ENCODE measurements at places on chromosomes 12 and 14. TPM values are rescaled to one million over a fixed set of nuclear protein-coding genes. Genes with fewer than 3 reads are reported as not detected.

DNA sequence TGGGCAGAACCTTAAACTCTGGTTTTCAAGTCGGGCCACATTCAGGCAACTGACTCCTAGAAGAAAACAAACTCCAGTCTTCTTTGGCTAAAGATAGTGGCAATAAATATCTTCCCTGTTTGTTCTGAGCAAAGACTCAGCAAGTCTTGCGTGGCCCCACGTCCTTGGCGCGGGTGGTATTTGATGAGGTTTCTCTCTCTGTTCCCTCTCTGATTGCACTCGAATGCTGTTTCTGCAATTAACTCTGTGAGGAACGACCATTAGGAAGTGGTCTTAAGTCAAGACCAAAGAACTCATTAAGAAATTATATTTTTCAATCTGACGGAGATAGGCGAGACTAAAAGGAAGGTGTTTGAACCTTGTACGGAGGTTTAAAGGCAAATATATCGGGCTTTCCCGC lies 177.6 kb downstream of the TMEM132C start:
- no peak for DNase-seq
- no peak overlapping the region for H3K4me3 ChIP-seq
- no peaks in the 10 kb centered on the region for H3K4me1 ChIP-seq
- no peaks in the 10 kb centered on the region for H3K27me3 ChIP-seq
- H3K27ac ChIP-seq, result no peak overlapping the region

- peaks cover 51% of the 10 kb centered on the region for H3K4me1 ChIP-seq
- no peak overlapping the region for H3K27ac ChIP-seq
- H3K4me3 ChIP-seq, result no peak overlapping the region
- no peak for DNase-seq
- H3K27me3 ChIP-seq, result no peaks in the 10 kb centered on the region
Measured at GRCh38 chr14:52733824-52734223, 3.9 kb downstream of the STYX start.

DNA sequence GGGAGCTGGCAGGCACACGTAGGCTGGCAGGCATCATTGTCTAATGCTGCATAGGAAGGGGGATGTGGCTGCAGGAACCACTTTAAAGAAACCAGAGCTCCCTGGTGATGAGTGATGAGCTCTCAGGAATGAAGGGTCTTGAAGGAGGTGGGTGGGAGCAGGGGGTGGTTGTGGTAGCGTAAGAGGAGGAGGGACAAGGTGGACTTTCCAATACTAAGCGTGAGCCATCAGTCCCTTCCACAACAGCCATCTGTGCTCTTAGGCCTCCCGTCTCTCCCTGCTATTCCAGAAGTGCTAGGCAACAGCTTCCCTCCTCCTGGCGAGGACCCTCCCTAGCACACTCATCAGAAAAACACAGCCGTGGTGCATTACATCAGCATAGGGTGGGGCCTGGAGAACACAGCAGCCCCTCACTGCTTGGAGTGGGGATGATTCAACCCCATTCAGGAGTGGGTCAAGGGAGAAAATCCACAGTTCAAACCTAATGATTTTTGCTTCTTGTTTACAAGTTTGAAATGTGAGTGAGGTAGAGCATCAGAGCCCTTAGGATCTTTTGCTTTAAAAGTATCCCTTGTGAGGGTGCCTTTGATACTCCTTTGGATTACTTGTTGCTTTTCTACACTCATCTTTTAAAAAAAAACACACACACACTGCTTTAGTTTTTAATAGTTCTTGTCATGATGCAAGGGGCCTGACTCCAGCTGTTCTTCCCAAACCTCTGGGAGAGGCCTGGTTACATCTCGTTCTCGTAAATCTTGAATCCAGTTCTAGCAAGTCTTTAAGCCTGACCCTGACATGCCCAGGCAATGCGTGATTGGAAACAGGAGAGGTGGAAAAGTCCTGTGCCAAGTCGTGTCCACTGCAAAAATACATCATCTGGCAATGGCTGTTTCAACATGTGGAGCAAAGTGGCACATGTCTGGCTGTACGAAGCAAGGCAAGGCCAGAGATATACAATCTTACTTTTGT lies 356.4 kb upstream of the DDHD1 start:
- no peaks in the 10 kb centered on the region for H3K4me1 ChIP-seq
- no peak overlapping the region for H3K27ac ChIP-seq
- H3K27me3 ChIP-seq, result no peaks in the 10 kb centered on the region
- no peaks in the 10 kb centered on the region for H3K36me3 ChIP-seq

DNA sequence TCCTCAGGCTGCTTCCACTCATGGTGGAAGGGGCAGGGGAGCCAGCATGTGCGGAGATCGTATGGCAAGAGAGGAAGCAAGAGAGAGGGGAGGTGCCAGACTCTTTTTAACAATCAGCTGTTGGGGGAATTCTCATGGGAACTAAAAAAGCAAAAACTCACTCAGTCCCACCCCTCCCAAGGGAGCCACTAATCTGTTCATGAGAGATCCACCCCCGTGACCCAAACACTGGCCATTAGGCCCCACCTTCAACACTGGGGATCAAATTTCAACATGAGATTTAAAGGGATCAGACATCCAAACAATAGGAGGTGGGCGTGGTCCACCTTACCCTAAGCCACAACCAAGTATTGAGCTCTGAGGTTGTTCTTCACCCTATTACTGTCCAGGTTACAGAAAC lies 375.1 kb downstream of the GRIN2B start:
- H3K27me3 ChIP-seq, result no peaks in the 10 kb centered on the region
- no peak for DNase-seq
- no peaks in the 10 kb centered on the region for H3K36me3 ChIP-seq
- no peak overlapping the region for H3K27ac ChIP-seq

- H3K4me1 ChIP-seq, result peaks cover 25% of the 10 kb centered on the region
- peaks cover 3% of the 10 kb centered on the region for H3K27me3 ChIP-seq
- no peaks in the 10 kb centered on the region for H3K36me3 ChIP-seq
Measured at GRCh38 chr14:64683264-64683663, 21.0 kb upstream of the PLEKHG3 start.

DNA sequence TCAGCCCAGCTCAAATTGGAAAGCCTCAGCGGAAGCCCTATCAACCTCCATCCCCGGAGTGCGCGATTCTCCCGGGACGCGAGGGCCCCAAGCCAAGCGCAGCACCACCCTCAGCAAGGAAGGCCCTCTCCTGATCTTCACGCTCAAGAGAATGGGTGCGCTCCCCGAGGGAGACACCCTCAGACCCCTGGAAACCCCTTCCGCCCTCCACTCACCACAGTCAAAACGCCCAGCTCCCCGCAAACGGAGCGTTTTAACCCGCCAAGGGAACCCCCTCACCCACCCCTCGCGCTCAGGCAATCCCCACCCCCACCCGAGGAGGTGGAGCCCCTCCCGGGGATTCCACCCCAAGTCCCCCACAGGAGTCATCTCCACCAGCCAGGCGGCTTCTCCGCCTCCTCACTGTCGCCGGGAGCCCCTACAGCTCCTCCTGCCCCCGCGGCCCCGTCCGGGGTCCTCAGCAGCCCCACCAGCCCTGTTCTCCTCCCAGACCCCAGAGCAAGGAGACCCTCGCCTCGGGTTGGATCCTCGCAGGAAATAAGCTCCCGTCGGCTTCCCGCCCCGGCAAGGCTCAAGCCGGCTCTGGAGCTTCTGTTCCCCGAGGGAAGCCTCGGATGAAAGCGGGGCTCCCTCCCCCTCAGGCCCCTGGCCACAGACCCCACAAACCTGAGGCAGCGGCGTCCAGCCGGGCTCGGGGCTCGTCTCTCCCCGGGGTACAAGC lies 507 bp downstream of the BAZ2A start:
- H3K4me3 ChIP-seq, result peak overlapping the region; percentile 84
- peak; percentile 44 for DNase-seq
- H3K27ac ChIP-seq, result peak overlapping the region; percentile 93
- peaks cover 70% of the 10 kb centered on the region for H3K4me1 ChIP-seq

DNA sequence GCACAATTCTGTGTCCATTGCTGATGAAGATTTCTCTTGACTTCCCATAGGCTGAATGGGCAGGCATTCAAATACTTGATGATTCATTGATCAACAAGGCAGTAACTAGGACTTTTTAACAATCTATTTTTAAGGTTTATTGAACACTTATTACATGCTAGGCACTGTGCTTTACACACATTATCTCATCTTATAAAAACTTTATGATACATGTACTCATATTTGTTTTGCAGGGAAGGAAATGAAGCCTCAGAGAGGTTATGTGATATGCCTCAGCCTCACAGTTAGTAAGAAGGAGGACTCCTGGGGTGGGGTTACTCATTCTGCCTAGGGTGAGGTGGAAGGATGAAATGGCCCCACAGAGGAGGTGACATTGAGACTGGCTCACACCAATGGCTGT lies 12.9 kb upstream of the EMP1 start:
- no peak overlapping the region for H3K27ac ChIP-seq
- H3K36me3 ChIP-seq, result peaks cover 1% of the 10 kb centered on the region
- H3K4me3 ChIP-seq, result no peak overlapping the region

DNA sequence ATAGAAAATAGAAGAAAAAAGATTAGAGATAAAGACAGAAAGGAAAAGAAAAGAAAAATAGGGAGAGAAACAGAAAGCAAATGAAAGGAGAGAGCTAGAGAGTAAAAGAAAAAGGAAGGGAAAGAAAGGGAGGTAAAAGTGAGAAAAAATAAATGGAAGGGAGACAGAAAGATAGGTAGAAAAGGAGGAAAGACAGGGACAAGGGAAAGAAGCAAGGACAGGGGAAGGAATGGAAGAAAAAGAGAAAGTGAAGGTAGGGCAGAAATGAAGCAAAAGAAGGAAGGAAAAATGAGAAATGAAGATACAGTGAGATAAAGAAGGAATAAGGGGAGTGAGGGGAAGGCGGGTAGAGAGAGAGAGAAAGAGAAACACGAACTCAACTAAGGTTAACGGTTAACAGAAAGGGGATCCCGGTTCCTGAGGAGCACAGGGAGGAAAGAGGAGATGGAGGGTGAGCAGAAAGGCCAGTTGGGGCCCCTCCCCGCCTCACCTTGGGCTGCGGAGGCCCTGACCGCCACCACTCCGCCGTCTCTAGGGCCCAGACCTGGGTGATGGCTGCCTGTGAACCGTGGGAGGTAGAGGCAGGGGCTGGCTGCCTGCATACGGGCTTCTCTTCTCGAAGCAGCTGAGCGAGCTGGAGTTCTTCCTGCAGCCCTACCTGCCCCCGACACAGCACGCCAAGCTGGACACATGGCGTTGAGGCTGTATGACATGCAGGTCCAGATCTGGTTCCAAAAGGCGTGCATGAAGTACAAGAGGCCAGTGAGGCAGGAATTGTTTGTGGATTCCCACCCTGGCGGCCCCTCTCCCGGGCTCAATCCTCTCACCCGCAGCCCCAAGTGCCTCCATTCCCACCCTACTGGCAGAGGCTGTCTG lies 59.5 kb downstream of the SMUG1 start:
- no peaks in the 10 kb centered on the region for H3K36me3 ChIP-seq
- H3K27ac ChIP-seq, result no peak overlapping the region
- H3K4me1 ChIP-seq, result peaks cover 9% of the 10 kb centered on the region
- DNase-seq, result no peak

DNA sequence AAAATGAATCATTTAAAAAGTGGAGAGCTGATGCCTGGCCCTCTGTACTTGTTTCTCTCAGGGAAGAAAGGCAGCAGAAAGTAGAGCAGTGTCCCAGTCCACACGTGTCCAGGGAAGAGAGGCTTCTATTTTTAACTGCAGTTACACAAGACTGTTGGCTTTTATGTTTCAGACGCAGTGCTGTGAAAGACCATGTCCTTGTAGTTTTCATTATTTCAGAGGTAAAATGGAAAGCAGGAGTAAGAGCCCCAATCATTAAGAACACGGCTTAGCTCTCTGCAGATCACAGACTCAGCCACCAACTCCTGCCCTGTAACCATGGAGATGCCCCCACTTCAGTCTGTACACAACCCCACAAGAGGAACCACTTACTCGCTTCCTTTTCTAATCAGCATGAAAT lies 336.3 kb downstream of the DAD1 start:
- H3K36me3 ChIP-seq, result no peaks in the 10 kb centered on the region
- H3K4me3 ChIP-seq, result no peak overlapping the region
- no peaks in the 10 kb centered on the region for H3K27me3 ChIP-seq
- no peak for DNase-seq
- no peak overlapping the region for H3K27ac ChIP-seq

- H3K27me3 ChIP-seq, result no peaks in the 10 kb centered on the region
- no peaks in the 10 kb centered on the region for H3K36me3 ChIP-seq
- no peak for DNase-seq
- no peak overlapping the region for H3K4me3 ChIP-seq
- no peaks in the 10 kb centered on the region for H3K4me1 ChIP-seq
- no peak overlapping the region for H3K27ac ChIP-seq
Measured at GRCh38 chr12:4586500-4586899, 24.5 kb downstream of the DYRK4 start.

GRCh38 chr12:16688200-16688599 lies 82.2 kb upstream of the LMO3 start:
- no peaks in the 10 kb centered on the region for H3K36me3 ChIP-seq
- H3K4me3 ChIP-seq, result no peak overlapping the region
- H3K27me3 ChIP-seq, result no peaks in the 10 kb centered on the region
- no peaks in the 10 kb centered on the region for H3K4me1 ChIP-seq

DNA sequence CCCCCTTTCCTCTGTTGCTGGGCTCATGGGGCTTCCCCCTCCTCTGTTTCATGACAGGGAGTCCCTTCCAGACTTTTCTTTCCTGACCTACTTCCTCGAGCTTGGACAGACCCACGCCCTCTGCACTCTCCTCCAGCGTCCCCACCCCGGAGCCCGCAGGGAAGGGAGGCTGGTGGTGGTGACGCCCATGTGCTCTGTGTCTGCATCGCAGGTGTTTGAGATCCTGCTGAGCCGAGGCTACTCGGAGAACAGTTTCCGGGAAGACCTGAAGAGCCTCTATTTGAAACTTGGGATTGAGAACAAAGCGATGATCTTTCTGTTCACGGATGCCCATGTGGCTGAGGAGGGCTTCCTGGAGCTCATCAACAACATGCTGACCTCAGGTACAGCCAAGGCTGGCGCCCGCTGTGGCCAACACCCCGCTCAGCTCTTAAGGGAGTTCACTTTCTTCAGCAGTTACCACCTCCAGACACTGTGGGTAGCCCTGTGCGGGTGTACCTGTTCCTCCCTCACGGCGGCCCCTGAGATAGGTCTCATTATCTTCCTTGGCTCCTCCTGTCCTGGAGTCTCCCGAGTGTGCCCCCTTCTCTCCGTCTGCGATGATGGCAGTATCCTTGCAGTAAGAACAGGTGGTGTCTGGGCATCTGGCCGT lies 85.6 kb downstream of the CCDC92 start:
- H3K4me3 ChIP-seq, result no peak overlapping the region
- no peak for DNase-seq
- peaks cover 1% of the 10 kb centered on the region for H3K4me1 ChIP-seq
- no peak overlapping the region for H3K27ac ChIP-seq

The SPTSSA gene
- 11.0 TPM for total RNA-seq

The AQP5 gene
- total RNA-seq, result not detected

The KRT6B gene
- total RNA-seq, result not detected

The CDK4 gene
- 104 TPM for total RNA-seq

The LYZ gene
- total RNA-seq, result not detected

The SRGAP1 gene
- total RNA-seq, result not detected
